ENCODE measurements at places on chromosomes 13 and 19.

DNA sequence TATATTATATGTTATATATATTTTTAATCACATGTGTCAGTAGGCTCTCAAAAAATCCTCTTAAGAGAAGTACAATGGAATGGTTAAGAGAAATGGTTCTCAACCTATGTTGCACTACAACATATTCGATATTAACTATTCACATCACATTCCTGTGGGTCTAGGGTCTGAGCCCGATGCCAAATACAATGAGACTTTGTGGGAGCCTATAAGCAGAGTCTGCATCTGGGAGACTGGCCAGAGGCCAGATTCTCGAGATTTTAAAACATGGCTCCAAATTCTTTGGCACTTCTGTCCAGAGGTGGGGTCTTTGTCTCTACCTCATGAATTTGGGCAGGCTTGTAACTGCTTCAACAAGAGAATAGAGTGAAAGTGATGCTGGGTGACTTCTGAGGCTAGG lies 79.4 kb upstream of the NBEA start:
- DNase-seq = no peak

- DNase-seq = no peak
Measured at GRCh38 chr19:43960411-43960810, 9.4 kb downstream of the ZNF221 start.

GRCh38 chr19:804419-805165 lies 7.3 kb downstream of the PTBP1 start:
- DNase-seq = no peak

GRCh38 chr13:41064493-41064892 lies 3.2 kb downstream of the WBP4 start:
- DNase-seq = no peak

- DNase-seq = no peak
Measured at GRCh38 chr19:36837176-36837905, 846 bp downstream of the ZNF790 start.

- no peak for DNase-seq
Measured at GRCh38 chr13:69109891-69110525, 997.6 kb upstream of the ATXN8OS start.

- DNase-seq = no peak
Measured at GRCh38 chr13:38844581-38844980, 146.1 kb downstream of the STOML3 start.

DNA sequence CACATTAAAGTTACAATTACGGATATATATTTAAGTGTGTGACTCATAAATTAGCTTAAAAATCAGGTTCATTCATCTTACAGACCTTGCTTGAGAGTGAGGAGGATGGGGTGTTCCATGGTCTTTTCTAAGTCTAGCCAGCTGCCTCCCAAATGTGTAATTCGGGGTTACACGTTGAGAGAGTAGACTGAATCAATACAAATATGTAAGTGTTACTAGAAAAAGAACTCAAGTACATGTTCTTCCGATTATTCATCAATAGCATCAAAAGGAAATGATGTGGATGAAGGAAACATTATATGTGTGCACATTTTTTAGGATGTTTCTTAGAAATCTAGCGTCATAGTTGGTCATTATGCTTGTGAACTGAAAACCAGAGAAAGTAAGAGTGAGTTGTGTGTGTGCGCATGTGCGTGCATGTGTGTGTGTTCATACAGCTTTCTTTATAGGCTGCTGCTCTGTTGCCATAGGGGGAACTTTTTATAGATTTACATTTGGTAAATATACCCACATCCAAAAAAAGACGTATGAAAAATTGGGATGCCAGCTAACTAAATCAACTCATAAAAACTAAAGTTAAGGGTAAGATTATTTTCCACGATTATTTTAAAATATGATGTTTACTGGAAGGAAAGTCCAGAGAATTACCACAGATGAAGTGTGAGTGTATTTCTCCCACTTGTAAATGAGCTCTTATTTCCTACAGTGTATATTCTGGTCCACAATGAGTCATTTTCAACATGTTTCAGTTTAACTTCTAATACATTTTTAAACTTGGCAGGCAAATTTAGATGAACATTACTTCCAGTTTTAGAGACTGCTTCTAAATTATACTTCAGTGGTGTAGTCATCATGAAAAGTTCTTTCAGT lies 82.4 kb downstream of the PIBF1 start:
- DNase-seq = no peak

DNA sequence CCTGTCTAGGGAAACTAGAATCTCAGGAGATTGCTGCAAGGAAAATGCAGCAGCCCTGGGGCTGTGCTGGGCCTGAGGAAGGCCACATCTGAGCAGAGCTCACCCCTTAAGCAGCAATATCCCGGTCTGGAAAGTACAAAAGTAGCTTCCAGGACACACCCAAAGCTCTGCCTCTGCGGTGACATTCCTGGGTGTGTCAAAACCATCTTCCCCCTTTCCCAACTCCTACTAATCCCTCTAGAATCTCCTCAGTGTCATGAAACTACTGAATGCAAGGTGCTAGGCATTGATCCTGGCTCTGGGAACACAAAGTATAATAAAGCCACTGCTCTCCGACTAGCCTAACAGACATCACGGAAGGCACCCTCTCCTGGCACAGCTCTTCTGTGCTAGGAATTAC lies 5.0 kb downstream of the PBX4 start:
- no peak for DNase-seq

DNA sequence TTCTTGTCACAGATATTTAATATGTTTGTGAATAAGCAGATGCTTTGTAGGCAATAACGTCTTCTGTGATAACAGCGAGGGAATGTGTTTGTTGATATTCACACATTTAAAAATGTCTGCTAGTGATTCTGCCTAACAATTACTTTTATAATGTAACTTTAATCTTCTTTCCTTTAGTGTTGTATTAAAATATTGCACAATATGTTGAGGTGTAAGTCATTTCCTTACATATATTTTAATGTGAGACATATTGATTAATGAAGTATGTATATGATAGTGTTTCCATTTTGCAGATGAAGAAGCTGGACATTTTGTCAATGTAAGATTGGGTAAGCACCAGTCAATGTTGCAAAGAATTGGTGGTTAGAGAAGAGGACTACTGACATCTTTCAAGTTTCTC lies 324.4 kb downstream of the SLITRK1 start:
- no peak for DNase-seq

GRCh38 chr13:33296793-33297425 lies 11.4 kb upstream of the STARD13 start:
- no peak for DNase-seq

DNA sequence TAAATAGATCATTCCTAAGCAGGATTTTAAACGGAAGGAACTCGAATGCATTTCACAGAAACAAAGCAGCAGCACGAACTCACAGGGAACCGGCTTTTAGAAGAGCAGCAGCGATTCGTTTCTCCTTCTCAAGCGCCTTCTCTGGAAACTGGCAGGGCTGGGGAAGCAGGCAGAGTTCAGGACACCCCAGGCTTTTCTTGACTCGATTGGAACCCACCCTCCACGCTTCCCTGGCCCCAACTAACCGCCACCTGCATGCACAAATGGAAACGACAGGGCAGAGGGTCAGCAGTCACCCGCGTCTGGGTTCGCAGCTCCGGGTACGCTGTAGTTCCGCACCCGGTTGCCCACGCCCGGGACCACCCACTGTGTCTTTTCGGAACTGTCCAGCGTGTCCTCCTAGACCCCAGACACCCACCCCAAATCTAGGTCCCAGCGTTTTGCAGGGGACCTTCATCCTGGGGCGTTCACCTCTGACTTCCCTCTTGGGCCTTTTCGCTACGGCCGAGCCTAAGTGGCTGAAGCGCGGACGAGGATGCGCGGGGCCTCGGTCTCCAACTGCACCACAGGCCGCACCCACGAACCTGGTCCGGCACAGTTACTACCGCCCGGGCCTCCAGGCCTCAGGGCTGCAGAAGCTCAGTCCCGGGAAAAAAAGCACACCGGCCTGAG lies 500 bp downstream of the ZFP30 start:
- peak; percentile 38 for DNase-seq

GRCh38 chr19:805166-805551 lies 7.9 kb downstream of the PTBP1 start:
- DNase-seq = no peak

GRCh38 chr19:34135054-34135800 lies 37.1 kb upstream of the LSM14A start:
- DNase-seq = no peak

GRCh38 chr13:45950386-45951000 lies 98.9 kb upstream of the SIAH3 start:
- DNase-seq = peak; percentile 76

- DNase-seq = peak; percentile 66
Measured at GRCh38 chr13:99916366-99917103, 55.0 kb downstream of the ZIC5 start.

DNA sequence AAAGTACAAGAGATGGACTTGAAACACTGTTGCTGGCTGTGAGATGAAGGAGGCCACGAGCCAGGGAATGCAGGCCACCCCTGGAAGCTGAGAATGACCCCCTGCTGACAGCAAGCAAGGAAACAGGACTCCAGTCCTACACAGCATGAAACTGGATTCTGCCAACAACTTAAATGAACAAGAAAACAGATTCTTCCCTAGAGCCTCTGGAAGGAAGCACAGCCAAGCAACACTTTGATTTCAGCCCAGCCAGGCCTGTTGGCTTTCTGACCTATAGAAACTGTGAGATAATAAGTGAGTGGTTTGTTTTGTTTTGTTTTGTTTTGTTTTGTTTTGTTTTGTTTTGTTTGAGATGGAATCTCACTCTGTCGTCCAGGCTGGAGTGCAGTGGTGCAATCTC lies 105.3 kb upstream of the CACNA1A start:
- DNase-seq = no peak

GRCh38 chr13:57925751-57926150 lies 294.2 kb downstream of the PCDH17 start:
- no peak for DNase-seq

DNA sequence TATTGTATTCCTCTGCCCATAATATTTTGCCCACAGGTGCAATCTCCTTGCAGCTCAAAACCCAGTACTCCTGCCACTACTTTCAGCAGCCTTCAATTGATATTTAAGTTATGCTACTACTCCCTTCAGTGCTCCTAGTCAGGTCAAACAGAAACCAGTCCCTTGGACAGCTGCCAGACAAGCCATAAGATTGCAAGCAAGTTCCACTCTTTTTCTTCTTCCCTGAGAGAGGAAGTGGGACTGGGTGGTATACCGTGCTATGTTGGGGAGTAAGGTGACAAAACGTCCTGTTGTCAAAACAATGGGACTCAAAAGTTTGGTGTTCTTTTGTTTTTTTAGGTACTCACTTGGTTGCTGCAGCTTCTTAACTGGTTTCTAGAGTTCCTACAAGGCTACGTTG lies 63.1 kb upstream of the FRY start:
- peak; percentile 70 for DNase-seq

- no peak for DNase-seq
Measured at GRCh38 chr13:76886005-76886291, 257 bp downstream of the KCTD12 start.

DNA sequence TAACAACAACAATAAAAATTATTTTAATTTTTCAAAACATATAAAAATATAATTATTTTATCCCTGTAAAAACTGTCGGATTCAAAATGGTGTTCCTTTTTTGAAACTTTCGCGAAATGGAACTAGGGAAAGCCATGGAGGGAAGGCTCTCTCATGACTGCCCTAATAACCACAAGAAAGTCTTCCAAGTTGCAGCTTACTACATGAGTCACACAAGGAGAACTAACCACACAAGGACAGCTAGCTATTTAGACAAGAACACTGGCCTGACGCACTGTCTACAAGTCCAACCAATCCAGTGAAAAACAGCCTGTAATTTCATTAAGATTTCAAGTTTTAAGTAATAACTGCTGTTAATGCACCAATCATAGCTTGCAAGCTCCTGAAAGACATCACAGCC lies 319.2 kb upstream of the PCDH9 start:
- DNase-seq = no peak

GRCh38 chr13:88802886-88803285 lies 1131.7 kb downstream of the SLITRK5 start:
- no peak for DNase-seq

DNA sequence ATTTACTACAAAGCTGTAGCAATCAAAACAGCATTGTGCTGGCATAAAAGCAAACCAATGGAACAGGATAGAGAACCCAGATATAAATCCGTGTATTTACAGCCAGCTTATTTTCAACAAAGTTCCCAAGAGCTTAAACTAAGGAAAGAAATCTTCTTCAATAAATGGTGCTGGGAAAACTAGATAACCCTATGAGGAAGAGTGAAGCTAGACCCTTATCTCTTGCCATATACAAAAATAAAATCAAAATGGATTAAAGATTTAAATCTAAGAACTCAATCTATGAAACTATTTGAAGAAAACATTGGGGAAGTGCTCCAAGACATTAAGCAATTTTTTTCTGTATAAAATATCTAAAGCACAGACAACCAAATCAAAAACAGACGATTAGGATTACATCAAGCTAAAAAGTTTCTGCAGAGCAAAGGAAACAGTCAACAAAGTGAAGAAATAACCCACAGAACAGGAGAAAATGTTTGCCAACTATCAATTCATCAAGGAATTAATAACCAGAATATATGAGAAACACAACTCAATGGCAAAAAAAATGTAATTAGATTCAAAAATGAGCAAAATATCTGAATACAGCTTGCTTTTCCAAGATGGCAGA lies 480.7 kb downstream of the LMO7 start:
- no peak for DNase-seq

- no peak for DNase-seq
Measured at GRCh38 chr13:28822151-28822550, 2.0 kb downstream of the MTUS2 start.

DNA sequence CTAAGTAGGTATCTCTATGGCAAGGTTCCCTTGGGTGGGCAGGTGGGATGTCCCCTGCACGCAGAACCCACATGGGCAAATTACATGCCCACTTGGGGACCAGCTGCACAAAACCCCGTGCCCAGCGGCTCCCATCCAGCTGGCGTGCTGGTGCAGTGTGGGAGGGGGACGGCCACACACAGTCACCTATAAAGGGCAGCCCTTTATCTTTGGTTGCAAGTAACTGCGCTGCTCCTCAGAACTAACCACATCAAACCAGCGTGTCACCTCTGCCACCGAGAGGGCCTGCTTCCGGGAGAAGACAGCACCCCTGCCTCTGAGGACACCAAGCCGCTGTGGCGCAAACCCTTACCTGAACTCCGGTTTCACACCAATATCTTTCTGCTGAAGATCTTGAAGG lies 32.2 kb downstream of the ANKRD27 start:
- no peak for DNase-seq

- peak; percentile 87 for DNase-seq
Measured at GRCh38 chr13:28035146-28035782, 46.8 kb upstream of the URAD start.

GRCh38 chr19:39823686-39824085 lies 10.3 kb downstream of the DYRK1B start:
- no peak for DNase-seq

DNA sequence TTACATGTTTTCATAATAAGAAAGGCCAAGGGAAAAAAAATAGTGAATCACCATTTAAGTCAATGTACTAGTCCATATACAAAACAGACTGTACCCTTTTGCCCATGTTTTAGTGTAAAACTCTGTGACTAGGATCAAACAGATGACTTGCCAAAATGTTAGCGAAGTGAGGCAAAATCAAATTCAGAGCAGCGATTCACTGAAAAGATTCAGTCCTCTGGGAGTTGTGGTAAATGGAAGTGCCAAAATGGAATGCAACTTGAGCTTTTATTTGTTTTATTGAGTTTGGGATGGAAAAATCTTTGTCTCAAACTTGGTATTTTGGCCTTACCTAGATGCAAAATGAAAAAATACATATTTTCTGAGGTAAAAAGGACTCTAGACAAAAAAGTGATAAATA lies 9.1 kb downstream of the CDADC1 start:
- DNase-seq = no peak

- no peak for DNase-seq
Measured at GRCh38 chr13:102905905-102906771, 60.3 kb downstream of the ERCC5 start.

Data from suppressor macrophage treated with lipopolysaccharide for 1 hour (primary cell).